GM19239 (cell line): ENCODE measurements at places on chromosomes 6 and 20.

- no peak for DNase-seq
These were observed 114.7 kb downstream of the SASH1 start for GRCh38 chr6:148457137-148457842.

DNA sequence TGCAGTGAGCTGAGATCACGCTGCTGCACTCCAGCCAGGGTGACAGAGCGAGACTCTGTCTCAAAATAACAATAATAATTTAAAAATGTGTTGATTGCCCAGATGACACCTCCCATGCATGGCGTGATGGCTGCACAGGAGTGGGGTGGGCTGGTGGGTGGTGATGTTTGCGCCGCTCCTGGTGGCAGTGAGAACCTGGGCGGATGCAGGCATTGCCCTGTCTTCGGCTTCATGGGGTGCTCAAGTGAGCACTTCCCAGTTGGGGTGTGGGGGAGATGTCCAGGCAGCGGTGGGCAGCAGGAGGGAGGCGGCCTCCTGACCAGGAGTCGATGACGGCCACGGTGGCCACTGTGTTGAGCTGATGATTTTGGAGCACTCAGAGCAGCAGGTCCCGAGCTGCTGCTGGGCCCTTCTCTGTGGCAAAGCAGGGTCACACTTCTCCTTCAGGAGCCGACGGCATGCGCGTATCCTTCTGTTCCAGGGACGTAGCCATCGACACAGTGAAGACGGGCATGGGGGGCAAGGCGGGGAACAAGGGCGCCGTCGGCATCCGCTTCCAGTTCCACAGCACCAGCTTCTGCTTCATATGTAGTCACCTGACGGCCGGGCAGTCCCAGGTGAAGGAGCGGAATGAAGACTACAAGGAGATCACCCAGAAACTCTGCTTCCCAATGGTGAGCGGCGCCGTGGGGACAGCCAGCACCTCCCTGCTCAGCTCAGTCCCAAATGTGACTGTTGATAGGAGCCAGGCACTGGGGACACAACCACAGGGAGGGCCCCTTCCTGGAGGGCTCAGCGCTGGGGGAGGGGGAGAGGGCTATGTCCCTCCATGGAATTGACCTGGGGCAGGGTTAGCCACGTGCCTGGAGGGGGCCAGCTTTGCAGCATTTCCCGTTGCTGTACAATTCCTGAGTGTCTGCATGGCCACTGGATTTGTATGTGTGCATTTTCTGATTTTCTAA lies 89.7 kb downstream of the SYNJ2 start:
- no peak for DNase-seq

GRCh38 chr6:72553531-72554511 lies 68.0 kb upstream of the KCNQ5 start:
- no peak for DNase-seq

- DNase-seq = no peak
These were observed 8.5 kb downstream of the CD164 start for GRCh38 chr6:109373762-109374161.

- DNase-seq = no peak
These were observed 805.1 kb downstream of the KIF16B start for GRCh38 chr20:15767999-15768741.

DNA sequence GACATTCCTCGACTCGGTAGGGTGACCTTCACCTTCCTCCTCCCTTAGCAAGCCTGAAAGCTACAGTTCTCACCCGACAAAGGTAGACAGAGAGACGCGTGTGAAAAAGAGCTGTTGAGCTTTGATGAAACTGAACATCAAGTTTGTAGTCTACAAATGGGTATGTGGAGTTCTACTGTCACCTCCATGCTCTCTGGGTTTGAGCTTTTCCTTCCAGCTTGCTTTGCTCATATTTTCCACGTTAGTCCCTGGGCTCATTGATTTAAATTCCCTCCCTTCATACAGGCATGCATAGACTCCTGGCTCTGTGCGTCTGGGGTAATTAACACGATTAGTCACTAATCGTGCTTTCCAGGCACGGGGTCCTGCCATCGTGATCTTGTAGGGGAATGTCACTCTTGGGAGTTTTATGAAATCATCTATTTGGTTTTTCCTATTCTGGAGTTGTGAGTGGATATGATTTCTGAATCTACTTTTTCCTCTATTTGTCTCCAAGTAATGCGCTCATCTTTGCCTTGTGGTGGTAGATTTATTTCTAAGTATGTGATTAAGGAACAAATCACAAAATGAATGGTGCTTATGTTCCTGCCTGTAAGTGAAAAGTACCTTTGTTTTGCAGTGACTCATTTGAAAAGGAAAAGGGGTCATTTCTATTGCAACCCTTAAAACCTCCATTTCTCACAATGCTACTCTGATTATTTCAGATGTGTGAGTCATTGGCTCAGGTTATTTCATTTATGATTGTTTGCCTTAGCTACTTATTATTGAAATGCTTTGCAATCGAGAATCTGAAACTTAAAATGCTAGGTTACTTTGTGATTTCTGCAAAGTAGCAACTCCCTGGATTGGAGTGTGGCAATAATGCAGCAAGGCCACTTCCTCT lies 154.6 kb downstream of the ZDHHC14 start:
- no peak for DNase-seq

DNA sequence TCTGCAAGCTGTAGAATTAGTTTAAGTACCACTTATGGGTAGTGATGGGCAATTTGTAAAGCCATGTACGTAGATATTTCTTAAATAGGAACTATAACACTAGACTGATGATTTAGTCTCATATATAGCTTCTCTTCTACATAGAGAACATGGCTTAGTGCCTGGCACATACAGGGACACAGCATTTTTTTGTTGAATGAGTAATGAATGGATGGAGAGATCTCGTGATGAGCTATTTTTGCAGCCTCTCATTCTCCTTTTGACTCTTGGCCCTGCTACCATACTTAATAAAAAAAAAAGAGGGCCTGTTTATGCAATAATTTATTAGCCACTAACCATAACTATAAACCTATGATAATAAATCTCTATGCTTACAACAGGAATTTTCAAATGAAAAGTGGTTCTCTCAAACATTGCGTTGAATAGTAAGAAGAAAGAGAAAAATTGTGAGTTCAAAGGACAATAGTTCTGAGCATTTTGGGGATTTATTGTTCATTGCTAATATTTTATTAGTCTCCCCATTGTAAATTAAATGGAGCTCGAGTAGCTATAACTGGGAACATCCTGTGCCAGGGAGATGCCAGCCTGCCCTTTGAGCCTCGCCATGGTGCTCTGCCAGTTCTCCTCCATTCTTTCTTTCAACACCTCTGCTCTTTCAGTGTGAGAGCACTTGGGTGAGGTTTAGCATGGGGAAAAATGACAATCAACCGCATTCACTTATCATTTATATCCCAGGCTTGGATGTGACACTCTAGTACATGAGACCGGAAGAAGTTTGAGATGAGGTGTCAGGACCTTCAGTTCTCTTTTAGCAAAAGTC lies 14.7 kb upstream of the RCAN2 start:
- DNase-seq = no peak

DNA sequence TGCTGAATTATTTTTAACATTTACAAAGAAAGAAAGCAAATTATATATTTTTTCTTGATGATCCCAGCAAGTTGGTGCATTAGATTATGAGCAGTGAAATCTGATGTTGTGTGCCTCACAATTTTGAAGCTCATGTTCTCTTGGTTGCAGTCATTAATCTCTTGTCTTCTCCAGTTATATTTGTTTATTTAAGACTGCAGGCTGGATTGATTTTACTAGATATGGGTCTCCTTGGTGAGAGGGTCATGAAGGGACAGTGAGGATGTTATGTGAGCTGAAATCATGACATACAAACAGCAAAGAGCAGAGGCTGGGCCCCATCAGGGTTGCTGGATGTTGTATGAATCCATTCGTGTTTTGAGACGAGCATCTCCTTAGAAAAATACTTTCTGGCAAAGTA lies 64.2 kb upstream of the AKIRIN2 start:
- no peak for DNase-seq

- DNase-seq = no peak
These were observed 27.2 kb downstream of the DSE start for GRCh38 chr6:116397914-116398313.

DNA sequence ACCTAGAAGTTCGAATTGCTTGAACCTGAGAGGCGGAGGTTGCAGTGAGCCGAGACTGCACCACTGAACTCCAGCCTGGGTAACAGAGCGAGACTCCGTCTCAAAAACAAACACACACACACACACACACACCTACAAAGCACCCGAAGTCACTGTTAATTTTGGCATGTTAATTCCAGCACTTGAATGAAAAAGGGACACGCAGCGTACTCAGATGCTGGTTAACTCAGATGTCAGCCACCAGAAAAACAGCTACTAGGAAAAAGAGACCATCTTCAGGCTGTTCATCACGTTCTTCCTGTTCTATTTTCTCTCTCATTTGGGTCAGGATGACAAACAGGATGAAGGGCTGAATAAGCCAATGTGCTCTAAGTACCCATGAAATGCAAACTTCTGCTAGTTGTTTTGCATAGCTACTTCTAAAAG lies 46.9 kb downstream of the BLOC1S5 start:
- DNase-seq = no peak

GRCh38 chr6:132490024-132490423 lies 22.9 kb downstream of the STX7 start:
- no peak for DNase-seq

GRCh38 chr20:46399401-46399800 lies 7.0 kb downstream of the ELMO2 start:
- DNase-seq = no peak

GRCh38 chr20:11337361-11338130 lies 580.1 kb upstream of the BTBD3 start:
- DNase-seq = no peak

DNA sequence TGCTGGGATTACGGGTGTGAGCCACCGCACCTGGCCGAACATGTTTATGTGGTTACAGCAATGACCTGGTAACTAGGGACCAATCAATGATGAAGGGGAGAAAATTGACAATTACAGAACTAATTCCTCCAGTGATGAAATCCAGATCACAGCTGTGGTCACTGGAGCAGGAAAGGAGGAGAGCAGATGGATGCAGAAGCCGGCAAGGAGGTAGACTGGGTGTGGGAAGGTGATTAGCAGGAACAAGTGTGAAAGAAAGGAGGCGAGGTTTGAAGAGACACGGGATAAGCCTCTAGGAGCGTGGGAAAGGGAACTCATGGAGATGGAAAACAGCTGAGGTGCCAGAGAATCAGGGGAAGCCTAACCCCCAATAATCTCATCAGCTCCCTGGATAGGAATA lies 17.2 kb upstream of the SPAG4 start:
- no peak for DNase-seq

- no peak for DNase-seq
These were observed 723 bp upstream of the IFT52 start for GRCh38 chr20:43590036-43590391.

GRCh38 chr6:119333707-119334295 lies 15.8 kb downstream of the MAN1A1 start:
- no peak for DNase-seq
